ENCODE measurements at places on chromosomes 16 and 17. TPM values are rescaled to one million over a fixed set of nuclear protein-coding genes. Genes with fewer than 3 reads are reported as not detected.

GRCh38 chr17:65609749-65610148 lies 48.3 kb upstream of the AXIN2 start:
- no peak for DNase-seq

The CALB2 gene
- total RNA-seq: 0.30 TPM

DNA sequence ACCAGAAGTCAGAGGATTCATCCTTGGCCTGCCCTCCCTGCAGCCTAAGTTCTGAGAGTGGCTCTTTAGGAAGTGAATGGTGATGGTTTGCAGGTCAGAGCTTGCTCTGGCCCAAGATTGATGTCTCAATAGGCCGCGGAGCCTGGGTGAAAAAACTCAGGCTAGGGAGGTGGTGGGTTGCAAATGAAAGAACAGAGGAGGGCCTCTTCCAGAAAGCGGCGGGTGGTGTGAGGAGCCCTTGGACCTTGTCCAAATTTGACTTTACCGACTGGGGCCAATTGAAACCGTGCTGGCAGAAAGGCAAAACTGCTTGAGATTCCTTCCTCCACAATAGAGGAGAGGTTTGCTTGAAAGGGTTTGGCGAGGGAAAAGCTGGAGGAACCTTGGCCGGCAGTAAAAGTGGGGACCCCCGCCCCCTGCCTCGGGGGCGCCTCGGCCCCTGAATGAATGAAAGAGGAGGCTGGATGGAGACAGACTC lies 331.3 kb downstream of the SEC14L1 start:
- DNase-seq: peak; percentile 64

The UMOD gene
- total RNA-seq: not detected

DNA sequence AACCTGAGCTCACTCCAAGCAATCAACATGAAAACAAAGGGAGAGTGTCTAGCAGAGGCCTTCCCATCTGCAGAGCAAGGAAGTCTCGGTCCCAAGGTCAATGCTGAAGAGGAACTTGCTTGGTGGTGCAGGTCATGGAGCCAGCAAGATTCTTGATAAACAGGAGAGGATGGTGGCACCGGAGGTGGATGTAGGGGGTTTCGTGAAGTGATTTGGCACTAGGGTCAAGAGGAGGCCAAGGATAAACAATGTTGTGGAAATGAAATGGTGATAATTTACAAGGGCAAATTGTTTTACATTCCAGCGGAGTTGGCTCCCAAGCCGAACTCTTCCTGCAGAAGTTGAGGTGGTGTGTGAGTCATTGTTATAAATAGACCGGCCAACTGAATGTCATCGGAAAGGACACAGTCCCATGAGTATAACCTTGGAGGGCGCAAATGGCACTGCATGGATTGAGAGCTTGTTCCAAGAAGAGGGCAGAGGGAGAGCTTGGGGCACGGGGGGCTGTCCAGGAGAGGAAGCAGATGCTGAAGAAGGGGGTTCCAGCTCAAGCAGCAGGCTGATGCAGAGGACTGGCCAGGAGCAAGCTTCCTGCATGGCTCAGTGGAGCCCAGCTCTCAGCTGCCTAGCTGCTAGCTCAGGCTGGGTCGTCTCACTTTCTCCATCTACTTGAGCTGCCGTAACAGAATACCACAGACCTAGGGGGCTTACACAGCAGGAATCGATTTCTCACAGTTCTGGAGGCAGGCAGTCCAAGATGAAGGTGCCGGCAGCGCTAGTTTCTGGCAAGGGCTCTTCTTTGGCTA lies 136.6 kb downstream of the COPRS start:
- DNase-seq: peak; percentile 53

DNA sequence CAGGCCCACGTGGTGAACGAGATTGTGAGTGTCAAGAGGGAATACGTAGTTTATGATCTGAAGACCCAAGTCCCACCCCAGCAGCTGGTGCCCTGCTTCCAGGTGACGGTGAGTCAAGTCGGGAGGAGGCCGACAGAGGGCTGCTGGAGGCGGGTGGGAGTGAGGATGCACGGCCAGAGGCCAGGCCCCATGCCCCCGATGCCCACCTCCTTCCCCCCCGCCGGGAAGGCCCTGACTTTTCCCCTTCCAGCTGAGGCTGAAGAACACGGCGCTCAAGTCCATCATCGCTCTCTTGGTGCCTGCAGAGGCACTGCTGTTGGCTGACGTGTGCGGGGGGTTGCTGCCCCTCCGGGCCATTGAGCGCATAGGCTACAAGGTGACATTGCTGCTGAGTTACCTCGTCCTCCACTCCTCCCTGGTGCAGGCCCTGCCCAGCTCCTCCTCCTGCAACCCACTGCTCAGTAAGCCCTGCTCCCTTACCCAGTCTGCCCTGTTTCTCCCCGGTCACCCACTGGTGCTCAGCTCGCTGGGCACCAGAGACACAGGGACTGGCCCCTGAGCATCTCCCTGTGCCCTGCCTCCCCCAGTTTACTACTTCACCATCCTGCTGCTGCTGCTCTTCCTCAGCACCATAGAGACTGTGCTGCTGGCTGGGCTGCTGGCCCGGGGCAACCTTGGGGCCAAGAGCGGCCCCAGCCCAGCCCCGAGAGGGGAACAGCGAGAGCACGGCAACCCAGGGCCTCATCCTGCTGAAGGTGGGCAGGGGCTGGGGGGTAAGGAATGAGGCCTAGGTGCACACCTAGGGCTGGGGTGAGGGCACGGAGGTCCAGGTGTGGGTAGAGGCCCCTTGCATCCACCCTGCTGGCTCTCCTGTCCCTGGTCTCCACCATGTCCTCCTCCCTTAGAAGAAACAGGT lies 2.6 kb downstream of the ZACN start:
- DNase-seq: no peak

The LDHD gene
- 84.7 TPM for total RNA-seq

The STRADA gene
- 14.7 TPM for total RNA-seq

Measured in Right ventricle myocardium superior (tissue), 1 donor.